ENCODE measurements at places on chromosomes 16 and 17.

- DNase-seq: no peak
These were observed 156.9 kb downstream of the LAT start for GRCh38 chr16:29141586-29142324.

DNA sequence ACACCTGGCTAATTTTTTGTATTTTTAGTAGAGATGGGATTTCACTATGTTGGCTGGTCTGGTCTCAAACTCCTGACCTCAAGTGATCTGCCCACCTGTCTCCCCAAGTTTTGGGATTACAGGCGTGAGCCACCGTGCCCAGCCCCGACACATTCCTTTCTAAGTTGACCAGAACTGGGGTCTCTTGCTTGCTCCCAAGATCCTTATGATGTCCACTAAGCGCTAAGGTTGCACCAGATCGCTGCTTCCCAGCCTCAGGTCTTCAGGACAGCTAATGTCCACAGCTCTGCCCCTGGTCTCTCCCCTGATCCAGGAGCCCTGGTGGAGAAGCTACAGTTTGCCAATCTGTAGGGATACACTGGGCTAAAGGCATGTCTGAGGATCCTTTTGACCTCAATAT, 29.5 kb downstream of the NSMCE1 start:
- no peak for DNase-seq

DNA sequence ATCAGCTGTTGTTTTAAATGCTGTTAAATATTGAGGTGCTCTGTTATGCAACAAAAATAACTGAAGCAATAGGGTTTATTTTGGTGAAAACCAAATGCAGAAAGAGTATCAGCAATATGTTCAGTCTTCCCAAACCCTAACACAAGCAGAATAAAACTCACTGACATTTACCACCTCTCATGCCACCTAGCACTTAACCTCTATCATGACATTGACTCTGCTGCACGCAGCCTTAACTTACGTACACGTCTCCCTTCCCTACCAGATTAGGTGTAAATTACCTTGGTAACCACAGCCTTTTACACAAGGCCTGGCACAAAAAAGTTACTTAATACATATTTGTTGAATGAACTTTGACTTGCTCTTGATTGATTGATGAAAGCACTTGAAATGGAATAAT, 9.9 kb upstream of the AKAP1 start:
- DNase-seq: no peak

GRCh38 chr16:48997081-48997615, 284.5 kb downstream of the CBLN1 start:
- no peak for DNase-seq

- no peak for DNase-seq
These were observed 461.7 kb upstream of the HSBP1 start for GRCh38 chr16:83345846-83346640.

- DNase-seq: no peak
These were observed 45.7 kb upstream of the MRPS23 start for GRCh38 chr17:57895382-57896060.

GRCh38 chr16:4984174-4984990, 26.3 kb downstream of the SEC14L5 start:
- no peak for DNase-seq

- DNase-seq: no peak
These were observed 789 bp downstream of the CSNK1D start for GRCh38 chr17:82272495-82273326.

DNA sequence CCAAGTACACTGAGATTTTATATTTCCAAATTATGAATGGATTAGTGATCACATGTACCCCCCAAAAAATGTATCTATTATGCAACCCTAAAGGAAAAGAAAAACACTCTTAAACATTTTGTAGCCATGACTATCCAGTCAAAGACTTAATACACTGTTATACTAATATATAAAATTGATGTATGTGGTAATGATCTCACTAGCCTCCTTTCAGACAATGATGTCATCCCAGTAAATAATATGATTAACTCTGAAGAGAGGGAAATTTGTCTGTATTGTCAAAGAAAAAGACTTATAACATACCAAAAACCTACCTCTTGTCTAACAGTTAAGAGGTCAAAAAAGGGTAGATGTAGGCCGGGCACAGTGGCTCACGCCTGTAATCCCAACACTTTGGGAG, 80.7 kb downstream of the USP32 start:
- peak; percentile 8 for DNase-seq

DNA sequence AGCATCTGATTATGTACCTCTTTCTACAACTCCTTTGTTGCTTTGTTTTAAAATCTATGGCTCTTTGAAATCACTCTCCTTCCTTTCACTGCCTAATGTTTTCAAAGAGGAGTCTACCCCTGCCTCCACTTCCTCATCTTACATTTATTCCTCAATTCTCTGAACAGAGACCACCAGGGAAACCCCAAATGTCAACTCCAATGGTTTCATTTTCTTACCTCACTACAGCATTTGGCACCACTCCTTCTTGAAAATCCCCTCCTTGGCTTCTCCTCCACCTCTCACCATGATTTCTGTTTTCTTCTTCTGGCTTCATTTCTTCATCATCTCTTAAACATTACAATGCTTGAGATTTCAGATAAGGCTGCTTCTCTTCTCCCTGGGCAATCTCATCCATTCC, 2.4 kb upstream of the PIK3R5 start:
- DNase-seq: no peak

- no peak for DNase-seq
These were observed 138.6 kb upstream of the WSCD1 start for GRCh38 chr17:5931616-5932015.

- DNase-seq: no peak
These were observed 90.5 kb downstream of the ENGASE start for GRCh38 chr17:79164913-79165695.

GRCh38 chr16:49158029-49158642, 123.5 kb downstream of the CBLN1 start:
- peak; percentile 10 for DNase-seq

DNA sequence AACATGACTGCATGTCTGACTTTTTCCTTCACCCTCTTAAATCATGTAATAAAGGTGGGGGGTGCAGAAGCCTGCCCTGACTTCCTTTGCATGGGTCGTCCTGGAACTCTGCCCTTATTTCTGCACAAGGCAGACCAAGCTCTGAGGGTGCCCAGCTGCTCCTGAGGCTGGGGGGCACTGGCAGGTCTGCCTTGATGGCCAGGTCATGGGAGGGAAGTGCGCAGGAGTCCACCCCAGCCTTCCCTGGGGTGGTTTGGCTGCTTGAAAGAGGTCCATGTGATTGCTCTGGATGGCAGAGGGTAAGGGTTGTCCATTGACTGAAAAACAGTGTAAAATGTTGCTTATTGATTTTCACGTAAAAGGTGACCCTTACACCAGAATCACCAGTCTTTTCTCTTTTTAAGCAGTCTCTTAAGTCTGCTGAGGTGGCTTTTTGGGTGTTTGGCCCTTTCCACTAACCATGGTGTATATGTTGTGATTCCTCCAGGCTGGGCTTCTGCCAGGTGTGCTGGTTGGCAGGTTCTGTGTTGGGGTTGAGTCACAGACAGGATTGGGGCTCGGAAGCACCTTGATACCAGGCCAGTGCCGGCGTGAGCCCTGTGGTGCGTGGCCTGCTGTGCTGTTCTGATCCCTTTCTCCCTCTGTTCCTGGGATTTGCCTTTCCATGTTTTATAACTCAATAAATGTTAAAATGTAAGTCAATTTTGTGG, 19.4 kb downstream of the DHX38 start:
- no peak for DNase-seq

- no peak for DNase-seq
These were observed 45.9 kb downstream of the TMEM114 start for GRCh38 chr16:8544406-8544805.

- DNase-seq: peak; percentile 73
These were observed 14.7 kb downstream of the RARA start for GRCh38 chr17:40323391-40324381.

DNA sequence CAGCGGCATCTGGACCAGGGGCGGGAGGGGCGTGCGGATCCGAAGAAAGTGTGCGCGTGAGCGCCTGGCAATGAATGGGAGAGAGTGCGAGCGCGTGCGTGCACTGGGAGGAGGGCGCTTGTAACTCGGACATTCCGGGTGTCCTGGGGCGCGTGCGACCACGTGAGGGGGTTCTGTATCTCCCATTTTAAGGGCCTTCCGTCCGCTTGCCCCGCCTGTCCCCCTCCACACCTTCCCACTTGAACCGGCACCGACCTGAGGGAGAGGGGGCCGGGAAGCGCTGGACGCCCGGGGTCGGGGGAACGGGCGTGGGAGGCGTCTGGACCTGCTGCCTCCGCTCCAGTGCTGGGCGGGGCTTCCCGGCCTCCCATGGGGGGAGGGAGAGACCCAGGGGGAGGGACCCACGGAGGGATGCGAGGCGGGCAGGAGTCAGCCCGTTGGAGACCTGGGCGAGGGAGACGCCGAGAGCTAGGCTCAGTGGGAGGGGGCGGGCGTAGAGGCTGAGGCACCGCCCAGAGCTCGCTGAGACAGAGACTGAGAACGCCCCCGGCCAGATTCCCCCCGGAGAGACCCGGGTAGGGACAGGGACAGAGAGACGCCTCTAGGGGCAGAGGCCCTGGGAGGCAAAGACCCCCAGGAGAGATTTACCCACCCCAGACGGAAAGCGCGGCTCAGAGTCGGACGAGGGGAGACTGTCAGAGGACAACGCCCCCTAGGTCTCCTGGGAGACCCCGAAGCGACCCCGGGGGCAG, at the start of gene KREMEN2:
Gene KREMEN2 (plus strand): TSS at position 553 of the 752 bp plus-strand sequence. CDS start 246 bp downstream, outside the sequence.
- DNase-seq: no peak

GRCh38 chr17:77841742-77842527, 116.6 kb upstream of the TNRC6C start:
- no peak for DNase-seq

DNA sequence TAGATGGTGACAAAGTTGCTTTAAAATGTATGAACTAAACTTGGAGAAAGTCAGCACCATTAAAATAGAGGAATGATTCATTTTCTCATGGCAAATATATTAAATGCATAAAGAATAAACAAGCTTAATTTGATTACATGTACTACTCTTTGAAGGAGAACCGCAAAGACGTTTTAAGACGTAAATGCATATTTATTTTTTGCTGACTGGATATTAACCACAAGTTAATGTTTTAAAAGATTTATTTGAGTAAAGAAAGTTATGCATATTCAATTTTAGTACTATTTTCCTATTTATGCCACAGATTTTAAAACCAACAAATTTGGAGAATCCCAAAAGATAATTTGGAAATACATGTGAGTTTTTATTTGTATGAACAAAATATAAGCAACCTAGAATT, 1121.9 kb downstream of the CDH8 start:
- DNase-seq: no peak

- no peak for DNase-seq
These were observed 2.6 kb downstream of the CANT1 start for GRCh38 chr17:79006794-79007503.

GRCh38 chr16:4586291-4586690, 28.4 kb downstream of the UBALD1 start:
- no peak for DNase-seq

- no peak for DNase-seq
These were observed 1.3 kb downstream of the CMTR2 start for GRCh38 chr16:71287911-71288310.

DNA sequence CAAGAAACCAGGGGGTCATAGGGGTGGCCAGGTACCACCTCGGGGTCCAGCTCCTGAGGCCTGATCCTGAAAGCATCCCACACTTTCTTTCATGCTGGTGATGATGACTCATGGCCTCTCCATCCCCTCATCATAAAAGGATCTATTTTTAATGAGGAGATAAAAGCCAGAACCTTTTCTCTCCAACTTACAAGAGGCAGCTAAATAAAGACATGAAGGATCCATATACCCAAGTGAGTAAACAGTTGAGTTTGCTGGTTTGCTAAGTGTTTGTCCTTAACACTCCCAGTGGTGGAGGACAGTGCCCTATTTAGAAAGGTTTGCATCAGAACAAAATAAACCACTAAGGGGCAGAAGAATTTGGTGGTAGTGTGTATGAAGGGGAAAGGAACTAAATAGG, 383.8 kb downstream of the GRIN2A start:
- DNase-seq: no peak

DNA sequence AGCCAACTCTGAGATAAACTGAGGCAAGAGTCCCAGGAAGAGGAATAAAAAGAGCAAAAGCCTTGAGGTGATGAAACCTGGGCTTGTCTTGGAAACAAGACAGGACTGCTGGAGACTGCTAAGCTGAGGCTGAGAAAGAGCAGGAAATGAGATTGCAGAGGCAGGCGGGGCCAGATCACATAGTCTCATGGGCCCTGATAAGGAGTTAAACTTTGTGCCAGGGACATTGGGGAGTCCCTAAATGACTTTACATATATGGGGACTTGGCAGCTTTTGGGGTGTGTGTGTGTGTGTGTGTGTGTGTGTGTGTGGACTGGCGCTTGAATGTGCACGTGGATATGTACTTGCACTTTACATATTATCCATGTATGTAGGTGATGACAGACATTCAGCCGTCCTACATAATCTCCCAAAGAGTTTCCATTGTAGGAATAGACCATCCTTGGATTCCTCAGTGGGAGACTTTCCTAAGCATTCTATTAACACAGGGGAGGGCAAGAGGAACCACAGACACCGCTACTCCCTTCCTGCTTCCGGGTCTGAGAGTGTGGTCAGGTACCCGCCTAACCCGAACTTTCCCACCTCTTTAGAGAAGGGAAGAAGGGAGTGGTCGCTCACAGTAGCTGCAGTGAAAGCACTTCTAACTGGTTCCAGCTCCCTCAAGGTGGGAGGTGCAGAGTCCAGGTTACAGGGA, 123.1 kb downstream of the LYRM1 start:
- no peak for DNase-seq

DNA sequence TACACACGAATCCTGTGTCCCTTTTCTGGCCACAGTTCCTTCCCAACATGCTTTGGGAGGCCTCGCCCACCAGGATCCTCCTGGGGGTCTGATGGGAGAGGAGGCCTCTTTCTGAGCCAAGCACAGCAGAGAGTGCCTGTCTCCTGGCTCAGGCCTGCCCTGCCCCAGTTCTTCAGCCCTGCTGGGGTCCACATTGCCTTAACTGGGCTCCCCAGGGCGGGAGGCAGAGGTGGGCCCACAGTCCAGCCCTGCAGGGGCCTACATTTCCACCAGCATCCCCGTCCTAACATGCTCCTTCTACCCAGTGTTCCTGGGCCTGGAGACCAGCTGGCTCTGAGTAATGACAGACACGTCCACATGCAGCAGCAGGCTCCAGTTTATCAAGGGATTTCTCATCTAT, 29.6 kb downstream of the WNT9B start:
- no peak for DNase-seq

DNA sequence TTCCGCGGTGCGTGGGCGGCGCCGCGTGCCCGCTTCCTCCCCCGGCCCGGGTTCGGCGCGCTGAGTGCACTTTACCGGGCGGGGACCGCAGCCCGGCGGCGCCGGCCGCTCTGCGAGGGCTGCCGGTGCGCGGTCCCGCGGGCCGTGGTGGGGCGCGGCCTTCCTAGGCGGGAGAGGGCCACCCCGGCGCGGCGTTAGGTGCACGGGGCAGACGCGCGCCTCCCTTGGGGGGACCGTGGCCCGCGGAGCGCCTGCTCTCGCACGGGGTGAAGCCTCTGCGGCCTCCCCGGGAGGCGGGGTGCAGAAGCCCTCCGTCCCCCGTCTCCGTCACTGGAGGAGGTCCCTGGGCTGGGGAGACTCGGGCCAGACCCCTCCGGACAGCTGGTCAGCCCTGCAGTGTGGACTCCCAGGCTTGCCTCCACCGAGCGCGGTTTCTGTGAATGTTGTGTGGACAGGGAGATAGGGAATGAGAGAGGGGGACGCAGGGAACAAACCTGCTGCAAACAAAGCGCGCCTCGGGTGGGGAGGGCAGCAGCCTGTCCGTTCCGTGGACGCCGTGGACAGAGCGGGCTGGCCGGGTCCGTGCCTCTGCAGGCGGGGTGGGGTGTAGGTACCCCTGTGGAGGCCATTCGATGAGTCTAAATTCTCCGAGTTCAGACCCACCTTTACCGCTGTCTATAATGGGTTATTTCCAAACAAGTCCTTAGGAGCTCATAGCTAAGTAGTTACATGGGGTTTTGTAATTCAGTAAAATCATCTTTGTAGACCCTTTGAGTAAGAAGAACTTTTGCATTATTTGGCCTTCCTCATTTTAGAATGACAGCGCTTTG, 721 bp downstream of the TBCD start:
- DNase-seq: no peak
